Breast epithelium (tissue), 4 donors: ENCODE measurements at places on chromosomes 7 and 10. TPM values are rescaled to one million over a fixed set of nuclear protein-coding genes. Genes with fewer than 3 reads are reported as not detected.

Gene CHN2
- 17.1 TPM for total RNA-seq

Gene ACADSB
- total RNA-seq: 31.8 TPM

Gene EBLN1
- total RNA-seq: not detected

Gene RARRES2
- 297 TPM for total RNA-seq

Gene CLRN3
- total RNA-seq: not detected

Gene KIAA1217
- total RNA-seq: 154 TPM

Gene DENND10
- 55.0 TPM for total RNA-seq

Gene GIMAP2
- 9.2 TPM for total RNA-seq

Gene TMEM196
- not detected for total RNA-seq

Gene GRM8
- total RNA-seq: not detected
